Cardiac septum (tissue), 1 donor: ENCODE measurements at places on chromosomes 6 and 20.

GRCh38 chr6:159852877-159853276, 37.9 kb upstream of the MAS1 start:
- no peak for DNase-seq

- DNase-seq, result no peak
Observed at GRCh38 chr6:7115543-7116231, 7.9 kb downstream of the RREB1 start.

DNA sequence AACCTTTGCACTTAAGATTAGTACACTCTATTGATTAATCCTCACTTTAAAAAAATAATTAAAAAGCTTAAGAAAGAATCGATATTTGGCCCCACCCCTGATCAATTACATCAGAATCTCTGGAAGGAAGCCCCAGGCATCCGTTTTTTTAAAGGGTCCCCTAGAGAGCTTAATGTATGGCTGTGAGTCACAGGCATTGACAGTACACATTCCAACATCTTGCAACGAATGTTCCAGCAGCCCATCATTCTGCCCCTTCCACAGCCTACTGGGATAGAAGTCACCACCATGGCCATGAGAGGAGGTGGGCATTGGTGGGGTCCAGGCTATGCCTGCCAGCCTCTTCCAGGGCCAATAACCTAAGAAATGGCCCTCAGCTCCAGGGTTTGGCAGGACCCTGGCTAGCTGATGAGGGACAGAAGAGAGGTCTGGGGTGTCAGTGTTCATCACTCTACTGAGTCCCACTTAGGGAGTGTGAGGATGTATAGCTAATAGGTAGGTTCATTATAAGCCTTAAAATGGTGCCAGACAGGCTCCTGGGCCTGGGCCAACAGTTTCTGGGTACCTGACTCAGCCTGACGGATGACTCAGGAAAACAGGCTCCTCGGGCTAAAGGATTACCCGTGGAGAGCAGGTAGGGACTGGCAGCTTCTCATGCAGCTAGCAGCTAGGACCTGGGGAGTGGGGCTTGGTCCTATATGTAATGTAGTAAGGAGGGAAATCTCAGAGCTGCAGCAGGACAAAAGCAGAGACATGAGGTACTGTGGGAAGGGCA, 40.4 kb downstream of the MDGA1 start:
- DNase-seq, result no peak

GRCh38 chr20:1378735-1379125, 14.1 kb downstream of the FKBP1A start:
- DNase-seq, result no peak

DNA sequence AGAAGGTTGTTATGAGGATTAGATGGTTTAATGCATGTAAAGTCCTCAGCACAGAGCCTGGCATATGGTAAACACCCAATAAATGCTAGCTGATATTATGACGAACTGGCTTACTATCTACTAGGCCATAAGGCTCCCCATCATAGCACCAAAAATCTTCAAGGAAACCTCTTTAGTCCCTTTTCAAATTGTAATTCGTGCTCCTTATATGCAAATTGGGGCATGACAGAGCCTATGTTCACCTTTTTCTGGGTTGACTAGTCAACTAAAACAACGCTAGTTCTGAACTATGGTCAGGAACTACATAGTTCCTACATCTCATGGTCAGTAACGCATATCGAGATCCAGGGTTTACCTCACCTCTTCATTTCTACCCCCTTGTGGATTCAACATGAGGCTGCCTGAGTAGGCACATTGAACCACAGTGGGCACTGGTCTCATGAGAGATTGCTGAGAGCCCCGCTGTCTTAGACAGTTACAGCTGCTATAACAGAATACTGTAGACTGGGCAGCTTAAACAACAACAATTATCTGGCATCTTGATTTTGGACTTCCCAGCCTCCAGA, 97.2 kb upstream of the TNFAIP3 start:
- DNase-seq, result no peak

GRCh38 chr6:169216830-169217229, 36.8 kb downstream of the THBS2 start:
- no peak for DNase-seq

DNA sequence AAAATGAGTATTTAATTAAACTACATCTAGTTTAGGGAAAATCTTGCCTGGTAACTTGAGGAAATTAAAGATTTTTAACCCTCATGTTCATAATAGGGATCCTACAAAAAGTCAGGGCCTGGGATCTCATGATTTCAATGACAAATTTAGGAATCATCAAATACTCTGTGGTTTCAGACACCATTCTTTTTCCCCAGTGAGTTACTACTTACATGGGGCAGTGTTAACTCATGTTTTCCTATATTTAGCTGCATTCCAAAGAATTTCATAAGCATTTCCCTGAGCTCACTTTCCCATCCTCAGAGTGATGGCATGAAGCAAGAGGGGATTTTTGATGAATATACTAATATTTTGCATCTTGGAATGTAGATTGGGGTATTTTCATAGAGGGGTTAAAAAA, 321.7 kb downstream of the CENPW start:
- DNase-seq, result no peak

- DNase-seq, result no peak
Observed at GRCh38 chr6:145878591-145879295, 64.1 kb upstream of the FBXO30 start.

- no peak for DNase-seq
Observed at GRCh38 chr20:9110916-9111432, 42.1 kb downstream of the PLCB4 start.

- DNase-seq, result no peak
Observed at GRCh38 chr6:144277174-144277573, 8.0 kb upstream of the UTRN start.

GRCh38 chr6:168042426-168043192, 36.4 kb downstream of the FRMD1 start:
- DNase-seq, result peak; percentile 60

- no peak for DNase-seq
Observed at GRCh38 chr6:149122850-149123821, 194.4 kb upstream of the TAB2 start.
